ENCODE measurements at places on chromosomes 16 and 17.

- no peak for DNase-seq
Measured at GRCh38 chr16:66751053-66751302, 431 bp downstream of the DYNC1LI2 start.

DNA sequence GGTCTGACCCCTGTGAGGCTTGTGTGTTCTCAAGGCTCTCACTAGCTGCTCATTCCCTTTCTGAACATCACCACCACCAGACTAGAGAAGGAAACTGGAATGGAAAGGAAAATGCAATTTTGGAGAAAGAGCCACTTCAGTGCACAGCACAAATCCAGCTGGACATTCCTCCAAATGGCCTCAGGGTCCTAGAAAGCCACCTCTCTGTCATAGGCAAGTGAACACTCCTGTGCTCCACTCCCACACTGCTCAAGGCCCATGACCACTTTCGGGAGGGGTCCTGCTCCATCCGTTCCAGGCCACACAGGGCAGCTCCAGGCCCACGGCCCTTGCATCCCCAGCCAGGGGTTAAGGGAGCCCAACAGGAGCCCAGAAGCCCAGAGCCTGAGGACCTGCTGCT, 2.6 kb downstream of the LRRC75A start:
- DNase-seq = no peak

DNA sequence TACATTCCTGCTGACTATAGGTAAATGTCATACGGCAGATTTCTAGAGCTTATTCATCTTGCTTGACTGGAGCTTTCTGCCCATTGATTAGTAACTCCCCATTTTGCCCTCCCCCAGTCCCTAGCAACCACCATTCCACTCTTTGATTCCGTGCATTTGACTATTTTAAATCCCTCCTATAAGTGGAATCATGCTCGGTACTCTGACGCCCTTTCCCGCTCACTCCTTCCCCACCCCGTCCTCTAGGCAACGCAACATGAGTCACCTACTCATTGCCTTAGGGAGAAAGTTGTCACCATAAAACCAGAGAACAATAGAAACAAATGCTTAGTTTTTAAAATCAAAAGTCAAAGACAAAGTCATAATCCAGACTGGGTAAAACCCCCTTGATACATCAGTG, 45.5 kb upstream of the RBBP6 start:
- no peak for DNase-seq

DNA sequence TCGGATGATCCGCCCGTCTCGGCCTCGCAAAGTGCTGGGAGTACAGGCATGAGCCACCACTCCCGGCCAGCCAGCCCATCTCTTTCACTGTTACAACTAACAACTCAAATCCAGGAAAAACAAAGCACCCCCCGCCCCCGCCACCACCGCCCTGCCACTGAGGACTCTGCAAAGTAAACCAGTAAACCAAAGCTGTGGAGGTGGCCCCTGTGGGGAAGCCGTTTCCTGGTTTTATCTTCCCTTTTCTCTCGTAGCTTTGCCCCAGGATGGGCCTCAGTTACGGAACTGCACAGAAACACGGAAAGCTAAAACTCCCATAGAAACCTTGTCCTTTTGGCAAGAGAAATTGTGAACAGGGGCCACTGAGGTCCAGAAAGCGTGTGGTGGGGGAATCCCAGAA, 17.5 kb downstream of the CHMP6 start:
- DNase-seq = no peak

All from cortex of kidney (tissue), 1 donor.